Heart left ventricle (tissue), 16 donors: ENCODE measurements at places on chromosomes 5 and 9. TPM values are rescaled to one million over a fixed set of nuclear protein-coding genes. Genes with fewer than 3 reads are reported as not detected.

HTR4 gene
- total RNA-seq: not detected

MUSK gene
- 0.56 TPM for total RNA-seq

DNA sequence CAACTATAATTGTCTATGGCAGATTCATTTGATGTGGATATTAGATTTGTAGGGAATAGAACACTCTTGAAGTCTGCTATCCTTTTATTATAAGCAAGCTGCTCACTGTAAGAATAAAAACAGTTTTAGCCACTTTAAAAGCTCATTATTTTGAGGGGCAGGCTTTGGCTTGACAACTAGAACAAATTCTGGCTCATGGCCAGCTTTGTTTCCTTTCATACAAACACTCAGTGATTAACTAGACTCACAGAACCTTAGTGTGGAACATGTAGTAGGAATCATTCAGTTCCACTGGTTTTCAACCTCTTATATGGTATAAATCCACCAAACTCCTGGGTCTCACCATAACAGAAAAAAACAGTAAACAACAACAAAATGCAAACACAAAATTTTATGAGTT, 27.4 kb upstream of the CEP120 start:
- DNase-seq: peak; percentile 41

- DNase-seq: no peak
Measured at GRCh38 chr5:168400429-168401220, 85.6 kb upstream of the RARS1 start.

- no peak for DNase-seq
Measured at GRCh38 chr5:86875539-86875938, 257.8 kb downstream of the COX7C start.

DNA sequence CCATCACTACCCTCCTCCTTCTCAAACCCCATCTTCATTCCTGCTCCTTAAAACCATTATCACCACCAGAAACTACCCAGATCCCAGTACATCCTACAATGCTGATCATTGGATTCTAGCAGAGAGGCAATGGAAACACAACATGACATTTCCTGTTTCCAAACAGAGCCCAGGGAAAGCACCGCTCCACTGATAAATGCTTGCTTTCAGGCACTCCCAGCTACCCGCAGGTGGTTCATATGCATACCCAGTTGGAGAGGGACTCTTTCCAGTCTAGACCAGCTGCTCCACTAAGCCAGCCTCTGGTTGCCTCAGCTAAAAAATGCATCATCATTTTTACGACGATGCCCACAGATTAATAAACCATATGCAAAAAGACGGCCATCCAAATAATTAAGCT, 39.2 kb upstream of the ACO1 start:
- DNase-seq: no peak

DNA sequence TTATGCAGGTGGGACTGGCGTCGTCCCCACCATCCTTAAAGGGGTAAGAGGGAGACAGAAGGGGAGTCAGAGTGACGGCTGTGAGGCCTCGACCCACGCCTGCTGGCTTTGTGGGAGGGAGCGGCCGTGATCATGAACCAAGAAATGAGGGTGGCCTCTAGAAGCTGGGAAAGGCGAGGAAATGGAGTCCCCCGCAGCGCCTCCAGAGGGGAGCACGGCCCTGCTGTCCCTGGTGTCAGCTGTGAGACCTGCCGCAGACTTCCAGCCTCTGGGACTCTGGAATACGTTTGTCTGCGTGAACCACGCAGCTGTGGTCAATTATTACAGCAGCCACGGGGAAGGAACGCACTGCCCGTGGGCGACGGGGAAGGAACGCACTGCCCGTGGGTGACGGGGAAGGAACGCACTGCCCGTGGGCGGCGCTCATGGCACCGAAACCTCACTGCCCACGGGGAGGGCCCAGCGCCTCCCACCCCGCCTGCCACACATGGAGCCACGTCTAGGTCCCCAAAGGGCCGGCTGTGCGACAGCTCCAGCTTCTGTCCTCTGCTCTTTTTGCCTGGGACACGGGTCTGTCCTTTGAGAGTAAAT, 108.8 kb upstream of the RAPGEF1 start:
- no peak for DNase-seq

GRCh38 chr5:54570916-54571315, 53.4 kb downstream of the SNX18 start:
- DNase-seq: peak; percentile 45

GRCh38 chr5:59553992-59554391, 339.5 kb downstream of the PDE4D start:
- no peak for DNase-seq
